ENCODE measurements at places on chromosomes 5 and 9.

- DNase-seq = no peak
Measured at GRCh38 chr5:142902186-142902965, 132.2 kb downstream of the ARHGAP26 start.

DNA sequence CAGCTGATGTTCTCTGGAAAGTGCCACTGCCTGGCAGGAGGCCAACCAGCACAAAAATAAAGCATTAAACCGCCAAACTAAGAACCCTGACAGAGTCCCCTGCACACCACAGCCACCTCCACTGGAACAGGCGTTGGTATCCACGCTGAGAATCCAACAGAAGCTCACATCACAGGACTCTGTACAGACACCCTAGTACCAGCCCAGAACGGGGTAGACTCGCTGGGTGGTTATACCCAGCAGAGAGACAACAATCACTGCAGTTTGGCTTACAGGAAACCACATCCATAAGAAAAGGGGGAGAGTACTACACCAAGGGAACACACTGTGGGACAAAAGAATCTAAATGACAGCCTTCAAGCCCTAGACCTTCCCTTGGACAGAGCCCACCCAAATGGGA, 15.0 kb upstream of the POU5F2 start:
- no peak for DNase-seq

GRCh38 chr9:127846443-127847177, 7.8 kb downstream of the ENG start:
- no peak for DNase-seq

DNA sequence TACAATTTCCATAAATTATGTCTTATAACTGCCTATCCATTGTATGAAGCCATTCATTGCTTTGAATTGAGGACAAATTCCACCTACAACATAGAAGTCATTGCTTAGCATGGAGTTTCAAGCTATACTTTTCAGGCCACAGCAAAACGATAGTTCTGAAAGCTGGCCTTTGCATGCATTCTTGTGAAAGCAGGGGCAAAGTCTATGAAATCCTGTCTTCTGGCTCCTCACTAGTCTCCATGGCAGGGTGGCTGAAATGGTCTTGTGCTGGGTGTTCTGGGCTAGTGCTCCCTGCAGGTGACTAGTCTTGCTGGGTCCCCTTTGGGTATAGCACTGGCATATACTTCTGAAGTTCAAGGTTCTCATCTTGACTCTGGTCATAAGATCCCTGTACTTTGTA, 353.9 kb upstream of the ZNF608 start:
- no peak for DNase-seq

DNA sequence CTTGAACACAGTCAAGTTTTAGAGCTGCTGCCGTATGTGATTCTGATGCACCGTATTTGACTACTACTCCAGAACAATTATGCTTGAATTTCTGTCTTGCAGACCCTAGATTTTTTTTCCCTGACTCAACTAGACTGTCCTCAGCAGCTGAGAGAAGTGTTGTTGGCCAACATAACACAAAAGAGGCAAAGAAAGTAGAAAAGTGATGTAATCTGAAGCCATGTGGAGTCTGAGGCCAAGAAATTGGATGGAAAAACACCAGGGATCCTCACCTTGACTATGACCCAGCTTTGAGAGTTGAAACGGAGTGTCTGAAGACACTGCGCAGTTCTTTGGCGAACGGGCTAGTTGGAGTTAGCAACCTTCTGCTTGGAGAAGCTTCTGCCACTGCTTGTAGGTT, 36.3 kb upstream of the FGF1 start:
- DNase-seq = no peak

GRCh38 chr9:130191068-130191748, 19.0 kb downstream of the NCS1 start:
- no peak for DNase-seq

DNA sequence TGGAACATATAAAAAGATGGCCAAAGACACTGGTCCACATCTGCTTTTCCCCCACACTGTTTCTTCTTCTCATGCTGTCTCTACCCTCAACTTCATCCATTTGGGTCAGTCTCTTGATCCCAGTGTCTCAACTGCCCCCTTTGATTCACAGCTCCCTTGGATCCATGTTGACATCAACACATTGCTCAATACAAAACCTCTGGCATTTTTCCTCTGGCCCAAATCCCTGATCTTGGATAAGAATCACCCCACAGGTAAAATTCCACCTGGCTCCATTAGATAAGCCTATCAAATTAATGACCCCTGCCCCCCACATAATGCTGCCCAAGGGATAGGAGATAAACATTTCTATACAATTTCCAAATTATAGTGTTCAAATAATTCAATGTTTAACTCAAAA, 229.8 kb downstream of the TLE1 start:
- no peak for DNase-seq

DNA sequence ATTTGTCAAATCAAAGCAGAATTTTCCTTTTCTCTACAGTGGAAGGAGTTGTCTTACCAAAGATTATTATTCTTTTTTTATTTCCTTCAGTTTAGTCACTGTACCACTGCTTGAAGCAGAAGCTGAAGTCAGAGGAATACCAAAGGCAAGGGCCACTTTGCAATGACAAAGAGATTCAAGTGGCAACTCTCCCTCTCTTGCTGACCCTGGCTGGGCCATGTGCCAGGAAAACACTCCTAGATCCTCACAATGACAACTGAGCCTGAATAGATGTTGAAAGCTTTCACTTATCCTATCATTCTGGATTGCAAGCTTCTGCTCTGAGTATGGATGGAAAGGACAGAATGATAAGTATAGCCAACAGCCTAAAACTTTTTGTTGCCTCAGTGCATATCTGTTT, 618.3 kb downstream of the NR2F1-AS1 start:
- no peak for DNase-seq

GRCh38 chr9:129245276-129245675, 67.2 kb upstream of the IER5L start:
- no peak for DNase-seq

DNA sequence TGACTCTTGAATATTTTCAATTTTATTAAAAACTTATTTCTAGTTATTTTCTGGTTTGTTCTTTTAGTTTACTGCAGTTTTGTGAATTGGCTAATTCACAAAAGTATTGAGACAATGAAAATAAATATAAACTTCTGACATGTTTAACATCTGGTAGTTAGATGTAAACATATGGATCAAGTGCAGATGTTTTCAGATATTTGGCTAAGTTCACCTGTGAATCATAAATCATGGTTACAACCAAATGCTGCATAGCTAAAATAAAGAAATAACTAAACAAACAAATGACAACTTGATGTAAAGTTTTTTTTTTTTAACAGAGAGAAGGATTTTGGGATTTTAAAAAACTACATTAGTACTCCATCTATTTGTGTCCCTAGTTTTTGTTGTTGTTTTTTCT, 484.6 kb downstream of the SLCO4C1 start:
- DNase-seq = no peak

GRCh38 chr9:99385814-99386279, 163.8 kb downstream of the SEC61B start:
- DNase-seq = no peak

- DNase-seq = no peak
Measured at GRCh38 chr5:35149041-35149440, 81.2 kb downstream of the PRLR start.

DNA sequence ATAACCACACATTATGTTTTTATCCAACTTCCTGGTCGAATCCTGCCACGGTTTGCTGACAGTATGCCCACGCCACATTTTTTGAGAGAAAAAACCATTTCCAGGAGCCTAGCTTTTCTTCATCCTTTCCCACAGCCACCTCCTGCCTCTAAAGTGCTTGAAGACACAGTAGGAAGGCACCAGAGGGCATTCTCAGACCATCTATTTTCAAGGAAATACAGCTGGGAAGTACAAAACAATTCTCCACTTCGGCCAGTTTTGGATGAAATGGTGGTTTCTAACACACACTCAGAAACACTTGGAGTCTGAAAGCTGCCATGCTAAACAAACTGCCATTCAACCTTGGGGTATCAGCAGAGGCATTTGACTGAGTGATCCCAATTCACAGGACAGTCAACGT, 86.3 kb upstream of the RPS23 start:
- DNase-seq = no peak

- DNase-seq = peak; percentile 26
Measured at GRCh38 chr9:131707733-131708157, 32.1 kb downstream of the RAPGEF1 start.

- DNase-seq = no peak
Measured at GRCh38 chr5:132073231-132074013, at the start of gene CSF2. Gene CSF2 (plus strand): TSS chr5:132073789. CDS start chr5:132073824, 35 bp downstream.

- DNase-seq = no peak
Measured at GRCh38 chr5:109695005-109695926, 5.5 kb downstream of the MAN2A1 start.

DNA sequence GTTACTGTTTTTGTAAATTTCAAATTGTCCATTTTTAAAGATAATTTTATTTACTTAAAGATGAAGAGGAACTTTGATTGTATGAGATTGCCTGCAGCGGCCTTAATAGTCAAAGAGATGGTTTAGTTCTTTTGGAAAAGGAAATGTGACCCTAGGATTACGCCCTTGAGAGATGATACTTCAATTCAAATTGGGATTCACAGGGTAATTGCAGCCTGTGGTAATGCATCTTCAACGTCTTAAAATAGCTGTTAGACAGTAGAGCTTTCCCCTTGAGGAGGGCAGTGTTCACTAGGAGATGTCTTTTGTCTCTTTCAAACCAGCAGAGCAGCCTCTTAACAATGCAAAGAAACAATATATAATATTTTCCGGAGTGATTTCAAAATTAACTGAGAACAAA, 127.1 kb downstream of the TAF11L14 start:
- DNase-seq = no peak

- DNase-seq = no peak
Measured at GRCh38 chr5:55021410-55021809, 2.6 kb upstream of the GZMK start.

DNA sequence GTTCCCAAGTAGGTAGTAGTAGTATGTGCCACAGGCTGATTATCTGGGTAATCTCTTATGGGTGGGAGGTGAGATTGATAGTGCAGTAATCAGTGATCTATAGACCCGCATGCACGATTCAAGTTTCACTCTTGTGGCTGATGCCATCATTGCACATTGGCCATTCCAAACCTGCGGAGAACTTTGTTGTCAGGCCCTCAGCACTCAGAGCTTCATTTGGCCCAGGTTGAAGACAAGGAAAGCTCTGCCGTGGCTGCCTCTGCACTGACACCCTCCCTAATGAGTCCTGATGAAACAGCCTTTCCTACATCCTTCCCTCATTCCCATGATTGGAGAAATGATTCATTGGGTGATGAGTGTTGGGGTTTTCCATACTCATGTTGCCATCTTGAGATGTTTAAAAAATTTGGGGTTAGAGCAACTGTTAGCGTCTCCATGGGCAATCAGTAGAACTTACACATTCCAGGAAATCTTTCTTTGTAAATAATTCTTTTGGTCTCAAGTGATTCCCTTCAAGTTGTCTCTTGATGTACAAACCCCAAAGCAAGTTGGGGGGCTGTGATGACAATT, 22.9 kb downstream of the PROP1 start:
- DNase-seq = no peak

- no peak for DNase-seq
Measured at GRCh38 chr9:133750982-133751649, 13.0 kb upstream of the SARDH start.

GRCh38 chr5:17694914-17695313, 60.7 kb downstream of the TAF11L14 start:
- DNase-seq = no peak

GRCh38 chr5:123787635-123788034, 275.7 kb downstream of the CSNK1G3 start:
- no peak for DNase-seq

DNA sequence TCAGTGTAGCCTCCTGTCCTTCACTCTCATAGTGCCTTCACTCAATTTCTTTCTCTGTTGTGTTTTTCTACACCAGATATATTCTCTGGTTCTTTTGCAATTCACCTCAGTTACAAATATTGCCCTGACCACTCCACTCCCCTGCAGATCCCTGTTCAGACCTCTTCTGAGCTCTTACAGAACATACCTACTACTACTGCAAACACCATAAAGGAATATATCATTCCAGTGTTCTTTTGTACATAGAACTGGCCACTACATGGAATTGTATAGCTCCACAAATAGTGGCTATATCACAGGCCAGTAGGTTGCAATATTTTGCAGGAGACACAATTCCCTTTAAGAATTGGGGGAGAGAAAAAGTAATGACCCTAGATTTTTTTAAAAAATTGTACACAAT, 21.0 kb downstream of the ALDH1A1 start:
- DNase-seq = no peak

GRCh38 chr5:68444833-68445232, 229.3 kb downstream of the PIK3R1 start:
- no peak for DNase-seq

GRCh38 chr9:127323393-127323792, 58.8 kb downstream of the GARNL3 start:
- DNase-seq = no peak

DNA sequence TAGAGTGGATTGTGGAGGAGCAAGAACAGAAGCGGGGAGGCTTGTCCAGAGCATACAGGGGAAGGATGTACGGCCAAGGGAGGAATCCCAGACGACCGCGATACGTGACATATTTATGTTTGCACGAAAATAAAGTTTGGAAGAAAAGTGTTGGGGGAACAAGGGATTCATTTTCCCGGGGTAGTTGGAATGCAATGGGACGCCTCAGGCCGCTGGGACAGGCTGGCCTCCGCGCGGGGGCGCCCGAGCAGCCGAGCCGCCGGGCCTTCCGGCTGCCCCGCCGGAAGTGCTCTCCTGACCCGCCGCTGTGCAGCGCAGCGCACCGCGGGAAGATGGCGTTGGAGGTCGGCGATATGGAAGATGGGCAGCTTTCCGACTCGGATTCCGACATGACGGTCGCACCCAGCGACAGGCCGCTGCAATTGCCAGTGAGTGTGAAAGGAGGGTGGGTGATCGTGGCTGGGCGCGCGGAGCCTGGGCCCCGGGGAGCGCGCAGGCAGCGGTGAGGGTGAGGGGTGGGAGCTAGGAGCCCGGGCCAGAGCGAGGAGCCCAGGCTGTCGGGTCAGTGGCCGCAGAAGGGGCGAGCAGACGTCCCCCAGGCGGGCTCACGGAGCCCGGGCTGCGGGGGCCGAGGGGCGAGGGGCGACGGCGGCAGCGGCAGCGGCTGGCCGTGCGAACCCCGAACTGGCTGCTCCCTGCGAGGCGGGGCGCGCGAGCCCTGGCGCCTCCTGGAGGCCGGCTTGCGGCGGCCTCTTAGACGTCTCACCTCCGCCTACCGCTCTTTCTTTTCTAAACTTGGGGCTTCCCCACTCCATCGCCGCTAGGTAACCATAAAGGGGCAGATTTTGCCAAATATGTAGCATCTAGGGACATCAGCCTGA, at the start of gene PHAX:
PHAX (plus strand) TSS at position 317 of the 881 bp plus-strand sequence; CDS start at position 333, 16 bp downstream.
- peak; percentile 37 for DNase-seq

- DNase-seq = no peak
Measured at GRCh38 chr5:79954620-79955019, 36.4 kb downstream of the MTX3 start.
